Placental pericyte (primary cell): ENCODE measurements at places on chromosomes 3 and 15. TPM values are rescaled to one million over a fixed set of nuclear protein-coding genes. Genes with fewer than 3 reads are reported as not detected.

The CAND2 gene
- total RNA-seq = 2.6 and 3.1 TPM in 2 replicates

The ANKRD34C gene
- total RNA-seq = not detected in 2 replicates

The VPS13C gene
- total RNA-seq = 65.0 and 69.7 TPM in 2 replicates

The MST1R gene
- 0.43 and 1.3 TPM in 2 replicates for total RNA-seq

The JMJD7 gene
- 3.9 and 6.0 TPM in 2 replicates for total RNA-seq
